ENCODE measurements at places on chromosomes 6 and 20. TPM values are rescaled to one million over a fixed set of nuclear protein-coding genes. Genes with fewer than 3 reads are reported as not detected.
A peak's percentile ranks its signal among the peaks of the same experiment; 100 is the strongest.

DNA sequence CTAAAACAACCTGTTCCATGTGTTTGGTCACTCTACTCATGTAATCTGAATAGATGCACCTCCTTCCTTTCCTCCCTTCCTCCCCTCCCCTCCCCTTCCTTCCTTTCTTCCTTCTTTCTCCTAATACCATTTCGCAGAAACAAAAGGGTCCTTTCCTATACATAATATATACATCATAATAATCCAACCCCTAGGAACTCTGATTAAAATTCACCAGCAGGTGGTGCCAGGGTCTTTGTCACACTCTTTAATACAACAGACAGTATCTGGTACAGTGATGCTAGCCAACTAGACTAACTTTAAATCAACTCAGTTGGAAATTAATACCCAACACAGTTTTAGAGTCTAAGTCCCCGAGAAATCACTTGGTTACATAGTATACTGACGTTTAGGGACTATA is 181.2 kb upstream of the SHLD1 start:
- DNase-seq = no peak

DNA sequence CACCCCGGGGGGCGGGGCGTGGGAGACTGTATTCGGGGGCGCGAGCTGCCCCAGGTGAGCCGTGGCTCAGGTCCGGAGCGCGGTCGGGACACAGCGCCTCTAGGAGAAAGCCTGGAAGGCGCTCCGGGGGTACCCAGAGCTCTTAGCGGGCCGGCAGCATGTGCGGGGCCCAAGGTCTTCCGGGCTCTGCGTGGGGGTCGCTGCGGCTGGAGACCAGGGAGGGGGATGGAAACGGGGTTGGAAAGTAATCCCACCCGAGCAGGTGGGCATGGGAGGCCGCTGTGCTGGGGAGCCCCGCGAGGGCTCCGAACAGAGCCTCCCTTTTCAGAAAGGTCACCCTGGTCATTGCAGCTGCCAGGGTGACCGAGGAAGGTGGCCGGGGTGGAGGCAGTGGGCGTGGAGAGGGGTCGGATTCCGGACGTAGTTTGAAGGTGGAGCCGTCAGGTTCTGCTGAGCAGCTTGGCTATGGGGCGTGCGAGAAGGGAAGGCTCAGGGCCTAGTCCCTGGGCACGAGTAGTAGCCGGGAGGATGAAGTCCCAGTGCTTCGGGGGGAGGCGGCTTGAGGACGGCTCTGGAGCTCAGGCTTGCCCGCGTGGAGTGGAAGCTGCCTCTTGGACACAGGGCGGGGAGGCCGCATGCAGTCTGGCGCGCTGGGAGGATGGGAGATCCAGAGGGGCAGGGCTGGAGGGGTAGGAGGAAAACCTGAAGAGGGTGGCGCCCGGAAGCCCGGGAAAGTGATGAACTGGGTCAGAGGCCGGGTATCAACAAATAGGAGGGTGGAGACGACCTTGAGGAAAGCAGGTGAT is at the start of gene SIRT5:
Gene SIRT5 (plus strand): TSS at position 31 of the 806 bp plus-strand sequence. CDS start 9,510 bp downstream, outside the sequence.
- peak; percentile 22 for DNase-seq

- DNase-seq = no peak
Measured at GRCh38 chr6:124368131-124368530, 564.5 kb downstream of the NKAIN2 start.

GRCh38 chr6:83051377-83052172 is 14.1 kb downstream of the UBE3D start:
- no peak for DNase-seq

- no peak for DNase-seq
Measured at GRCh38 chr6:136739071-136739470, 53.2 kb downstream of the MAP3K5 start.

- DNase-seq = no peak
Measured at GRCh38 chr6:53306819-53307347, 41.9 kb downstream of the ELOVL5 start.

DNA sequence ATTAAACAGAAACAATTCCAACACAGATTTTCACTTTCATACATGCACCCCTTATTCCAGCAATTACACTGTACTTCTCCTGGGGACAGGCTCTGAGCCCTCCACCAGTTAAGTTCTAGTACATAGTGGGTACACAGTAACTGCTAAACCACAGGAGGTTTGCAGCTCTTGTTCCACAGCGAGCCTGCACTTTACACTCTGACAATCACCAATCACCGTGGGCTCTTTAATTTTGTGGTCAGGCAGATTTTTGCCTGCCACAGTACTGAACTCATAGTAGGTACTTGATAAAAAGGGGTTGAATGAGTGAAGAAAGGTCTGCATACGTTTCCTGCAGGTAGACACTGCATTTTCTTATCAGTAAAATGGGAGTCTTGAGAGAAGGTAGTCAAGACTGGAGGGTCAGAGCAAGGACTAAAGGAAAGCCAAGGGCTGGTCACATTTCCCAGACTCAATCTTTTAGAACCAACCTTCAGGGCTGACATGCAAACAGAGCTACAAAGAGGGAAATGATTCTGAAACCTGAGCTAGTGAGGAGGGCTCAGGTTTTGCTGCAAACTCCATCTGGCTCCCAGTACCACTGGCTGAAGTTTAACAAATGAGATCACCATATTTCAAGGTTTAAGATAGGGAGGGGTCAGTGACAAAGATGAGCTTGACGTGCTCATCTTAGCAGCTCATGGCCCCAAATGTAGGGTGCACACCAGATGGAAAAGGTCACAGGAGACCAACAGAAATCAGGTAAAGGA is 404.6 kb downstream of the BTBD9 start:
- DNase-seq = no peak

DNA sequence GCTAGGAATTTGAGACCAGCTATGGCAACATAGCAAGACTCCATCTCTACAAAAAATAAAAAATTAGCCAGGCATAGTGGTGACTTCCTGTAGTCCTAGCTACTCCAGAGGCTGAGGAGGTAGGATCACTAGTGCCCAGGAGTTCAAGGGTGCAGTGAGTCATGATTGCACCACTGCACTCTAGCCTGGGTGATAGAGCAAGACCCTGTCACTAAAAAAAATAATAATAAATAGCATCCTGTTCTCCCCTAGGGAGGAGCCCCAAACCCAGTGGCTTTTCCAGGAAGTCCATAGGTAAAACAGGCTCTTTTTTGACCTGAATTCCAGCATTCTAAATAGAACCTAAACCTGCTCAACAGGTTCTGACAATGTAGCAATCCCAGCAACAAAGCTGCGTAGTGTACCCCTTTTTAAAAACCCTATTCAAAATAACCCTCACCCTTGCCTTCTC is 192.0 kb downstream of the ALDH8A1 start:
- DNase-seq = no peak

Gene DPPA5
- not detected for polyA plus RNA-seq

Gene KCNK16
- not detected for polyA plus RNA-seq

Data from BJ (cell line).